ENCODE measurements at places on chromosomes 11 and 22. TPM values are rescaled to one million over a fixed set of nuclear protein-coding genes. Genes with fewer than 3 reads are reported as not detected.

MAJIN gene
- total RNA-seq = not detected

FGF3 gene
- total RNA-seq = not detected

OR5D18 gene
- total RNA-seq = not detected

EMID1 gene
- 0.42 TPM for total RNA-seq

ARHGAP20 gene
- not detected for total RNA-seq

OR5B21 gene
- not detected for total RNA-seq

CSF2RB gene
- not detected for total RNA-seq

SLC22A25 gene
- total RNA-seq = not detected

DDTL gene
- 1.7 TPM for total RNA-seq

C1QTNF4 gene
- total RNA-seq = 0.09 TPM

CBX7 gene
- 1.2 TPM for total RNA-seq

OVOL1 gene
- 0.12 TPM for total RNA-seq

SCN4B gene
- 0.04 TPM for total RNA-seq

CCDC88B gene
- total RNA-seq = 9.9 TPM

TRIM21 gene
- 22.1 TPM for total RNA-seq

RNF26 gene
- 37.4 TPM for total RNA-seq

VSIG10L2 gene
- total RNA-seq = not detected

GGTLC3 gene
- total RNA-seq = not detected

CHRM1 gene
- 0.07 TPM for total RNA-seq

HEPHL1 gene
- not detected for total RNA-seq

OR5P2 gene
- not detected for total RNA-seq

OR51E2 gene
- not detected for total RNA-seq

All from A549 treated with AZD2906 at 1 μM for 4 hours (cell line).